ENCODE measurements at places on chromosomes 5 and 9. TPM values are rescaled to one million over a fixed set of nuclear protein-coding genes. Genes with fewer than 3 reads are reported as not detected.

BTNL3 gene
- total RNA-seq: not detected

TMEM215 gene
- not detected for total RNA-seq

SCGB3A1 gene
- total RNA-seq: not detected

TCERG1 gene
- 47.4 TPM for total RNA-seq

CNTFR gene
- not detected for total RNA-seq

NUDCD2 gene
- total RNA-seq: 5.3 TPM

PMPCA gene
- total RNA-seq: 48.1 TPM

KCNV2 gene
- total RNA-seq: not detected

ADAMTS6 gene
- total RNA-seq: 2.7 TPM

ANKRD31 gene
- 0.25 TPM for total RNA-seq

IFNA21 gene
- total RNA-seq: not detected

TMEM252 gene
- total RNA-seq: 0.20 TPM

PLPPR1 gene
- not detected for total RNA-seq

PPP2R2B gene
- 0.25 TPM for total RNA-seq

GGTA1 gene
- total RNA-seq: not detected

WDR31 gene
- 1.9 TPM for total RNA-seq

TLX3 gene
- total RNA-seq: 0.35 TPM

WNT8A gene
- not detected for total RNA-seq

C1QTNF3 gene
- 3.1 TPM for total RNA-seq

MCIDAS gene
- total RNA-seq: 0.20 TPM

TUT7 gene
- total RNA-seq: 39.7 TPM

SLC27A4 gene
- 27.6 TPM for total RNA-seq

CTNNAL1 gene
- total RNA-seq: 242 TPM

KIF27 gene
- 13.3 TPM for total RNA-seq

NOP16 gene
- total RNA-seq: 10.5 TPM

RLN1 gene
- total RNA-seq: 1.1 TPM

SPARC gene
- 103 TPM for total RNA-seq

LRRTM2 gene
- total RNA-seq: 0.10 TPM

LRRC19 gene
- not detected for total RNA-seq

DMRT3 gene
- total RNA-seq: not detected

TAF11L10 gene
- total RNA-seq: not detected

FBXL7 gene
- total RNA-seq: not detected

FRRS1L gene
- not detected for total RNA-seq

SLC6A7 gene
- total RNA-seq: not detected

TMEFF1 gene
- total RNA-seq: 4.3 TPM

IFNB1 gene
- not detected for total RNA-seq

ARSI gene
- total RNA-seq: 7.3 TPM

ERGIC1 gene
- 143 TPM for total RNA-seq

NXNL2 gene
- total RNA-seq: 5.2 TPM

ZFP2 gene
- total RNA-seq: 6.4 TPM

HMCN2 gene
- total RNA-seq: under 0.01 TPM

DPP7 gene
- 70.2 TPM for total RNA-seq

TAF11L5 gene
- not detected for total RNA-seq

PCDHGA1 gene
- total RNA-seq: under 0.01 TPM

ZFYVE16 gene
- total RNA-seq: 23.1 TPM

FBP2 gene
- not detected for total RNA-seq

CSF1R gene
- total RNA-seq: not detected

C5orf52 gene
- not detected for total RNA-seq

PLPP7 gene
- total RNA-seq: 8.0 TPM

NEUROG1 gene
- total RNA-seq: not detected

PLAC8L1 gene
- total RNA-seq: not detected

CDKN2A gene
- total RNA-seq: 25.0 TPM

ESM1 gene
- not detected for total RNA-seq

MSX2 gene
- 1.1 TPM for total RNA-seq

DPYSL3 gene
- total RNA-seq: 16.4 TPM
